ENCODE measurements at places on chromosomes 2 and 18.

GRCh38 chr2:188285049-188285448 is 6.6 kb upstream of the GULP1 start:
- DNase-seq: no peak

- DNase-seq: no peak
Measured at GRCh38 chr18:48348739-48349138, 60.4 kb downstream of the ZBTB7C start.

GRCh38 chr2:30968660-30969397 is 161.6 kb upstream of the CAPN13 start:
- no peak for DNase-seq

- DNase-seq: no peak
Measured at GRCh38 chr2:150095361-150096095, 391.9 kb downstream of the RND3 start.

GRCh38 chr2:13466076-13466475 is 749.3 kb downstream of the TRIB2 start:
- DNase-seq: no peak

GRCh38 chr18:650428-650858 is 7.0 kb upstream of the TYMS start:
- peak; percentile 41 for DNase-seq

GRCh38 chr2:130767408-130767775 is 12.1 kb downstream of the AMER3 start:
- DNase-seq: no peak

- no peak for DNase-seq
Measured at GRCh38 chr2:8413589-8414135, 268.2 kb upstream of the ID2 start.

DNA sequence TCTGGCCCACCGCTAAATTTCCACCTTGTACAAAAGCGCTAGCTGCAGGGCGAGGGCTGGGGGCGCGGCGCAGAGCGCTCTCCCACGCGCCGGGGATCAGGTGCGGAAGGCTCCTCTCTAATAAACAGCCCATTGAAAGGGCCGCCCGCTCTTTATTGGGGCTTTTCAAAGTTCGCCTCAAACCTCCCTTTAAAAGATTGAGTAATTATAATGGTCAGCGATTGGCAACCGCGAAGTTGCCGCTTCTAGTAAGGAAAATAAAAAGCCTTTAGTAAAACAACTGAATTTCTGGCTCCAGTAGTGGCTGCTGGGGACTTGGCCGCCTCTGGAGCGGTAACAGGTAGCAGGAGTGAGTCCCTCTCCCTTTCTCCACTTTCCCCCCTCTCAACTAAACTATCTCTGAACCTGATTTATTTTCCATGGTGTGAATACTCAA is 755 bp downstream of the NEUROD1 start:
- DNase-seq: no peak

DNA sequence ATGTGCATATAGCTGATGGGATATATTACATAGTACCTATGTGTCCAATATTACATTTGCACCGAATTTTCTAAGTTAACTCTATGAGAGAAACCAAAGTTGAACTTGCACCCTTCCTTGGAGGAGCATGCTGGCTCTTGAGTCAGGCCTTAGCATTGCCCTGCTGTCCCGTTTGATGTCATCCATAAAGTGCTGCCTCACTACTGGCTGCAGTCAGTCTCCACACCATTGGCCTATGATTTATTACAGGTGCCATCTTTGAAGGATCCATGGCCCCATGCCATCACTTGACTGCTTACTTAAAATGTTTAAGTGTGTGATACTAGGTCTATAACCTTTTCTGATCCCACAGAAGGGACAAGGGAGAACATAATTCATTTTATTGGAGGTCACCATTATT is 249.3 kb upstream of the RBBP8 start:
- no peak for DNase-seq

DNA sequence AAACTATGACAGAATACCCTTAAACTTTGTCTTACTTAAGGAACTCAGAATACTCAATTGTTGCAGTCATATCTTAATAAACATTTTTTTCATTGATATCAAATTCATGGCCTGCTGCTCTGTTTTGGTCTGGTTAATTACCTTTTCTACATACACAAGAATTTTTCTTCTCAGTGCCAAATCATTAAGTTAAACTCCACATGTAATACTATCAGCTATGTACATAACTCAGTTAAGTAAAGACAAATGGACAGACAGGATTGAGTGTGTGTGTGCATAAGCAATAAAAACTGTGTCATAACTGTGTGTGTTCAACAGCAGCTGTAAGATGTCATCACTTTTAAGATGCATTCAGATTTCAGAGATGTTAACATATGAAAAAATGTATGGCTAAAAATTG is 34.4 kb downstream of the VRK2 start:
- no peak for DNase-seq

GRCh38 chr18:70453058-70453775 is 164.4 kb downstream of the SOCS6 start:
- no peak for DNase-seq

DNA sequence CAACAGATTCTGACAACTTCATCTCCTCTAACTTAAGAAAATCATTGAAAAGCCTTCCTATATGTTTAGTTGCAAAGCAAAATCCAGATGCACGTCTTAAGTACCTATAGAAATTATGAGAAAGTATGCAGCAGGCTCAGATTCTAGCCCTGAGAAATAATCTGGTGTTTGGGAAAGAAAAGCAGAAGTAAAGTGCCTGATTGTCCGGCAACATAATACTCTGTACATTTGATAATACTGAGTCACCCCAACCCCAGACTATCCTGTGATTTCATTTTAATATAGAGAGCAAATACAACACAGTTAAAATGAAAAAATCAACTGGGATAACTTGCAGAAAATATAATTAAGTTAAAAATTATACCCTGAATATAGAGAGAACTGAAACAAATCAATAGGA is 13.5 kb downstream of the RFX8 start:
- DNase-seq: no peak

- no peak for DNase-seq
Measured at GRCh38 chr2:132441051-132441450, 24.4 kb downstream of the GPR39 start.

GRCh38 chr2:29014331-29014730 is 33.2 kb downstream of the TOGARAM2 start:
- no peak for DNase-seq

- DNase-seq: no peak
Measured at GRCh38 chr2:16142383-16143361, 202.3 kb downstream of the MYCN start.

- no peak for DNase-seq
Measured at GRCh38 chr2:61710711-61711110, 143.1 kb downstream of the FAM161A start.

DNA sequence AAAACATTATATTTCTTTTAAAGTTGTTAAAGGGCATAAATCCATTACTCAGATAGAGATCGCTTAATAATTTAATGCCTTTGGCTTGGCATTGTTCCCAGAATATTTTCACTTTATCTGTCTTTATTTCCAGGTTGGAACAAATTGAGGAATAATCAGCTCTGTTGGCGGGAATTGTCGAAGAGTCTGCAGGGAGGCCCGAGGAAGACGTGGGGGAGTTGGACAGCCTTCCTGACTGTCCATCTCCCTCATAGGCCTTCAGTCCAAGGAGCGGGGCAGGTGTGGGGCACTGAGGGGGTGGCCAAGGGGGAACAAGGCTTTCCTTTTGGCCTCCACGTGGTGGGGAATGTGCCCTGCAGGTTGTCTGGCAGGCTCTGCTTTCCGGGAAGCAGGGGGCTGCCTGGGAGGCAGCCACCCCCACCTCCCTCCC is 179.6 kb downstream of the ZBTB7C start:
- no peak for DNase-seq

GRCh38 chr2:74944987-74945787 is 13.3 kb upstream of the POLE4 start:
- DNase-seq: peak; percentile 71

DNA sequence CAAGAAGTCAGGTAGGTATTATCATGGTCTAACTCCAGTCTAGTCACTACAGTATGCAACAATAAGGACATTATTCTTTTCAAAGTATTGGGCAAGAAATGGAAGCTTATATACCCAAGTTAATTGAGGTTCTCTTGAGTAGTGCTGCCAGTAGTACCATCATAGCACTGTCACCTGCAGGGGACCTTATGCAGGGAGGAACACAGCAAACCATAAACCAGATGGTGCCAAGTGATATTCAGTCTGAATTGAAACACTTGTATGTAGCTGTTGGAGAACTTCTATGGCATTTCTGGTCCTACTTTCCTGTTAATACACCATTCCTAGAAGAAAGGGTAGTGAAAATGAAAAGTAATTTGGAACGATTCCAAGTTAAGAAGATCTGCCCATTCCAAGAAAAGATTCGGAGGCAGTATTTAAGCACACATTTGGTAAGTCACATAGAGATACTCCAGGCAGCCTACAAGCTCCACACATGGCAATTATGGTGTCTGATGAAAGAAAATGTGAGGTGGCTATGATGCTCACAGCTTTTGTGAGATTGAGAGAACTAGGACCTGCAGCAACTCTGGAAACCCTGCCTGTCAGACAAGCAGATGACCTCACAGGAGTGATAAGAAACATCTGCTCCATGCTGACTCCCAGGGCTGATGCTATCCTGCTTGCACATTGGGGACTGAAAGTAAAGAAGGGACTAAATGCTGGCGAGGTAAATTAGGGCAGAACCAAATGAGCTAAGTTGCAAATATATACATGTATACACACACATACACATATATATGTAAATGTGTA is 174.7 kb downstream of the MC4R start:
- no peak for DNase-seq

DNA sequence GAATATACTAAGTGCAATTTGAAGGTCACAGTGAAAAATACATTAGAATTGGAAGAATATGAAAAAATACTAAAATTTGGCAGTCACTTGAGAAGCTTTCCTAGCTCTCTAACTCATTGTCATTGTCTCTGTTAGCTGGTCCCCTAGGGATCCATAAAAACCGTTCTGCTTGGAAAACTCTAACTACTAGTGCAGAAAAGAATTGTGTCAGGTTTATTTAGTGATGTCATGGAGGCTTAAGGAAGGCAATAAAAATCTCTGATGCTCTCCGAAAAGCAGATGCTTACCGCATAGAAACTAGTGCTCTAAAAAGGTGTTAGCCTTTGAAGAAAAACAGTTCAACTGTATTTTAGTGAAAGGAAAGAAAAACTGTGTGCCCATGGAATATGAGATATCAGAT is 150.1 kb upstream of the DLGAP1 start:
- DNase-seq: no peak
